ENCODE measurements at places on chromosomes 7 and 10.

DNA sequence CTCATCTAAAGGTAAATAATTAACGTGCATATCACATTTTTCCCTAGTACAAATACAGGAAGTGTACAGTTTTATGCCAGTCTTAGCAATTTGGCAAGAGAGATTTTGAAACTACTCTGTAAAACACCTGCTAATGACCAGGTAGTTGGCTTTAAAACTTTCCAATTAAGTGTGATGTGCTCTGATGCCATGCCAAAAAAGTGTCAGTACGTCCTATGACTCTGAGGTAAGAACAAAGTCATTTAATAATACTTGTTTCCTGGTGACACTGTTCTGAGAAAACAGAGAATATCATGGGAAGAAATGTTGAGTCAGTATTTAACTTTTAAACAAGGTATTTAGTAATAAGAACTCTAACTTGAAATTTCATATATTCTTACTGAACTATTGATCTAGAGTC lies 9.6 kb downstream of the PDZD8 start:
- no peak for DNase-seq

DNA sequence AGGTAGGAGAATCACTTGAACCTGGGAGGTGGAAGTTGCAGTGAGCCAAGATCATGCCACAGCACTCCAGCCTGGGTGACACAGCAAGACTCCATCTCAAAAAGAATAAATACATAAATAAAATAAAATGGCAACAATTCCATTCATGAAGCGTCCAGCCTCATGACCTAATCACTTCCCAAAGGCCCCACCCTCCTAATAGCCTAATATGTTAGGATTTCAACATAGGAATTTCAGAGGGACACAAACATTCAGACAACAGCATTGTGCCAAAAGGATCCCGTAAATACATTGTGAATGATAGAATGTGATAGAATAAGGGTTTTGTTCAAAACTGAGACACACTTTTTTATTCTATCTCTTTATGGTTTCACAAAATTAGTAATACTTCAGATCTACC lies 90.3 kb downstream of the FAM107B start:
- DNase-seq, result no peak

GRCh38 chr10:9547936-9548904 lies 1469.5 kb upstream of the CELF2 start:
- no peak for DNase-seq

- DNase-seq, result peak; percentile 17
Observed at GRCh38 chr7:140263277-140263676, 86.5 kb upstream of the KDM7A start.

- no peak for DNase-seq
Observed at GRCh38 chr7:157402911-157403534, 66.2 kb downstream of the DNAJB6 start.

DNA sequence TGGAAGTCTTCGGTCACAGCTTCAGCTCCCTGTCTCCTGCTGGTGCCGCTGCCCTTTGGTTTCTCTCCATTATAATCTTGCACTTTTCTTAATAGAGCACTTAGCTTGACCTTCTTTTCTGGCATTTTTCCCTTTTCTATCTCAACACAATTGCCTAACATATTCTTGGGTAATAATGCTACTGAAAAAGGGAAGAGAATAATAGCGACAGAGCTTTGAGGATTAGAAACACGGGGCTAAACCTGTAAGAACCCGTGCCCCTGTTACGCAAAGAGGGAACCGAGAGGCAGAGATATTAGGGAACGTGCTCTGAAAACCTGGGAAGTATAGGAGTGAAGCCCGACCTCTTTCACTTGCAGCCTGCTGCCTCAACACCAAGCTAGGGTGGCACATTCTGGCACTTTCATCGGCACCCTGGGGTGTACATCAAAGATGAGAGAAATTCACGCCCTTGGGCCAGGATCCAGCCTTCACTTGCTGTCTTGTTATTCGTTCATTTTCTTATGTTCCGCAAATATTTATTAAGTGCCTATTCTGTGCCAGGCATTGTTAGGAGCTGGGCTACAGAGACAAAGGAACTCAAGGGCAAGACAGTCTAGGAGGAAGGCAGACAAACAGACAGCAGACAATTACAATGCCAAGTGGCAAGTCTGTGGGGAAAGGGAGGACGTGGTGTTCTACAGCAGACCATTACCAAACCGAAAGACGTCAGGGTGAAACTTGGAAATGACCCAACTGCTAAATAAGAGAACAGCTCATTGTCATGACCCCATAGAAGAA lies 33.0 kb upstream of the GALNTL5 start:
- DNase-seq, result no peak
